SK-N-SH (cell line): ENCODE measurements at places on chromosomes 4 and X.

DNA sequence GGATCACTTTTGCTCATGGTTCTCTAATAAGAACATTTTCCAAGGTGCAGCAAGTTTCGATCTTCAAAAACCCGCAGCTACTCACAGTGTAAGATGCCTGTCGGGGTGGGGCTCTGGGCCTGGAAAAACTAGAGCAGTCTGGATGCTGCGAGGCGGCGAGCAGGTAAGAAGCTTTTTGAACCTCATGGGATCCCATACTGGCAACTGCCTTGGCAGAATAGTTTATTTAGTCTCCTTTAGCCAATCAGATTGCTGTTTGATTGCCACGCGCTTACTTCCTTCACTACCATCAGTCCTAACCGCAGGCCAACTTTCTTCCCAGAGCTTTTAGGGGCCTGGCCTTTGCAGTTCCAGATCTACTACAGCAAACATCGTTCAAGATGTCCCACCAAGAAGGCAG lies 61.3 kb upstream of the MAGEB10 start:
- DNase-seq: no peak

DNA sequence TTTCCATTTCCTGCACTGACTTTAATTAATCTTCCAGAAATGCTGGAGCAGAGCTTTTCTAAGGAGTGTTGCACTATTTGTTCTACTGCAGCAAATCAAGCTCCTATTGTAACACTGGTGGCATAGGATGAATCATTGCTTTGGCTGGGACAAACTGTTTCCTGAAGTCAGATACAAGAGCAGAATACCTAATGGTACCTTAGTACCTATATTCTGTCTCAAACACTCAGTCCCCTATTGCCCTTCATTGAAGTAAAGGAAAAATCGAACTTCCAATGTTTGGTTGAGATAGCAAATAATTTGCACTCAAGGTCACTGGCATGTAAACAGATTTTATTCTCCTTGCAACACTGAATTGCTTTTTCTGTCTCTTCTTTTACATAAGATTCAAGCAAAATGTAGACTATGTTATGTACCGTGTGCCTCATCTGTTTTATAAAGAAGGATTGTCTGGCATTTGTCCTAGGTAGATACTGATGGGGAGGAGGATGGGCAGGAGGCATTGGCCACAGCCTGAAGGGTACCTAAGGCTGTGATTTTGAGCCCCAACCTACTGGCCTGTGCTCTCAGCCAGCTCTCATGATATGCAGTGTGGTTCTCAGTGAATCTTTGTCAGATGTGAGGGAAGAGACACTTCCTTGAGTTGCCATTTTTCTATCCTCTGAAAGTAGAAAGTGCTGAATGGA lies 141.6 kb downstream of the AASDH start:
- DNase-seq: no peak

GRCh38 chr4:55409468-55410171 lies 13.9 kb downstream of the TMEM165 start:
- no peak for DNase-seq

- no peak for DNase-seq
These were observed 3.2 kb downstream of the DGKQ start for GRCh38 chr4:970046-970745.

GRCh38 chr4:76544725-76545124 lies 109.7 kb downstream of the SHROOM3 start:
- no peak for DNase-seq

- DNase-seq: no peak
These were observed 315.5 kb downstream of the CAMK2D start for GRCh38 chr4:113446019-113446418.

- no peak for DNase-seq
These were observed 108.3 kb downstream of the JADE1 start for GRCh38 chr4:128917781-128918180.

DNA sequence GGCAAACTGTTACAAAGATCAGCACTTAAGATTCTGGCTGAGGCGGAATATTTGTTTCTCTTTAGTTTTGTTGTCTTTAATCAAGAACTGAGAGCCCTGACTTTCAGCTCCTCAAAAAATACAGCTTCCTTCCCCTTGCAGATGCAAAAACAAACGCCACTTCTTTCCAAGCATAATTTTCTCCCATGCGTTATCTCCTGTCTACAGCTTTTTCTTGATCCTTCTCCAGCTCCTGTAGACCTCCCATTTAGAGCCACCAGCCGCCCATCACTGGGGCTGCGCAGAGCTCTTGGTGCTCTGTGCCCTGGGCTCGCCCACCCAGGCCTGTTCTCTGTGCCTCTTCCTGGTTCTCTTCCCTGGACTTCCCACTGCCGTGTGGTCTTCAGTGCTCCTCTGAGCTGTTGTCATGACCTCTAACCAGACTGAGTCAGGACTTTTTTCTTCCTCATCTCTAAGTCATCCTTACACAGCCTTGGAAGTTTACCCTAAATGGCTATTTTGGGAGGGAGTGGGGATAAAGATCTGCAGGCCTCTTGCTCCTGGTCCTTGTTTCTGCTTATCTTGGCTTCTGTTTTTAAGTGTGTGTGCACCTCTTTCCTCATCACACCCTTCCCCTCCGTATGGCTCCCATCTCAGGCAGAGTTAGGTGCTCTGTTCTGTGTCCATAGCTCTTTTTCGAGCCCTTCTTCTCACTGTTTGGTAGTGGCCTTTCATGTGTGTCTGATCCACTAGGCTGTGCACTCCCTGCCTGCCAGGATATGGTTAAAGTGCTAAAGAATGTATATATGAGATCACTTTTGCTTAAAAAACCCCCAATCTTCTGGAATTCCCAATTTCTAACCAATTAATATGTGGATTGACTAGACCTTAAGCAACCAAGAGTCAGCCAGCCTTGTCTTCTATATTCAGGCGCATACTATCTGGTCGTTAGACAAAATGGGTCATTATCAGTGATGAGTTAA lies 122.5 kb downstream of the PTTG2 start:
- DNase-seq: no peak

DNA sequence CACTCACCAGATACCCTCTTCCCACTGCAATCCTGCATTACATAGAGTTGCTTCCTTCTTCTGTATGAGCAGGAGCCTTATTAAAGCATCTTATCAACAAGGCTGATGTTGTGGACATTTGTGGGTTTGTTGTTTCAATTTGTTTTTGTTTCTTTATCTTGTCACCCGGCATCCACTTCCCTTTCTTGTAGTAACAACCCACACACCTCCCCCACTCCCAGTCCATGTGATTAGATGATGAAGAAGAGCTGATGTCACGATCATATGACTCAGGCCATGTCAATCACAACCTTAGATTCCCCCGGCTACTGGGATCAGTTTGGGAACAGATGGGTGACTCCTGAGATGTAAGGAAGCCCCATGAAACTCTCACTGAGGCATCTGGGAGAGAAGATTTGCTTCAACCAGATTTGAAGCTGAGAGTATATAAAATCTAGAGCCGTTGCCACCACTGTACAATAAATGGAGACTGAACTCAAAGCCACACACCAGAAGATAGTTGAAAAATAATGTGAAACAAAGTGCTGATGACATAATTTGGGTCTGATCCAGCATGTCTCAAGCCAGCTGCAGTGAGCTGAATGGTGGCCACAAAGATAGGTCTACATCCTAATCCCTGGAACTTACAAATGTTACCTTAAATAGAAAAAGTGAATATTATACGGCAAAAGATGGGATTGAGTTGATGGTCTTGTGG lies 34.1 kb upstream of the SRD5A3 start:
- DNase-seq: no peak

- no peak for DNase-seq
These were observed 63.7 kb downstream of the MAML3 start for GRCh38 chr4:140090215-140090731.

DNA sequence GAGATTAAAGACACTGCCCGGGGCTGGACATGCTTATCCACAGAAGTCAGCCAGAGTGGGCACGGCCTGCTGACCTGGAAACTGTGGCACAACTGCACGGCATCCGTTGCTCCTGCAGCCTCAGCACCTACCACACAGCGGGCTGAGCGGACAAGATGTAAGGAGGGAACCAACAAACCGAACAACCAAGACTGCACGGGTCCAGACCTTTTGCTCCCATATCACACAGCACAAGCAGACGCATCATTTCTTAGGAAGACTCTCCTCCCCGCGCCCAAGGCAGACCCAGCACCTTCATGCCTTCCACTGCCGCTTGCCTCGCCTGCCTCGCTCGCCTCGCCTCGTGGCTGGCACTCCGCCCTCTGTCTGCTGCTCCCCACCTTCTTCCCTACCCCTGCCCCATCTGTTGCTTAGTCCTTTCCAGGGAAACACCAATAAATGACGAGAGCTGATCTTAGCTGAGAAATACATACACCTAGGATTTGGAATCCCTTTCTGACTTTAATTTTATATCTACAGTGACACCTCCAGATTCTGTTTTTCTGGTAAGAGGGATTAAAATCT lies 79.0 kb downstream of the AFAP1 start:
- no peak for DNase-seq

GRCh38 chr4:157997296-157997695 lies 175.5 kb downstream of the GASK1B start:
- DNase-seq: no peak

DNA sequence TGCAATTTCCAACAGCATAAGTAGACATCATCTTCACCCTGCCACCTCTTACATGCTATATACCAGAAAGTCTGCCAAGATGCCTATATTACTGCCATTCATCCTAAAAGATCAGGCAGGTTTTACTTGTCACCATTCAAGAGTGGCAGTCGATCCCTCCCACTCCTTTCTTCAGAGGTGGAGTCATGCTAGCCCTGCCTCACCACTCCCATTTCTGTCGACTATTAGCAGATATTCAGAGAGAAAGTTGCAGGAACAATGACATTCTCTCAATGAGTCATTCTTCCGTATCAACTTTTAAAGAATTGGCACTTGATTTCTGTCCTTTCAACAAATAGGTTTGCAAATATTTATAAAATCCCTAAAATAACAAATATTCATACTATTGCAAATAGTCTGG lies 1060.1 kb downstream of the ADGRL3 start:
- no peak for DNase-seq

GRCh38 chr4:157564771-157565170 lies 344.2 kb downstream of the GRIA2 start:
- no peak for DNase-seq

DNA sequence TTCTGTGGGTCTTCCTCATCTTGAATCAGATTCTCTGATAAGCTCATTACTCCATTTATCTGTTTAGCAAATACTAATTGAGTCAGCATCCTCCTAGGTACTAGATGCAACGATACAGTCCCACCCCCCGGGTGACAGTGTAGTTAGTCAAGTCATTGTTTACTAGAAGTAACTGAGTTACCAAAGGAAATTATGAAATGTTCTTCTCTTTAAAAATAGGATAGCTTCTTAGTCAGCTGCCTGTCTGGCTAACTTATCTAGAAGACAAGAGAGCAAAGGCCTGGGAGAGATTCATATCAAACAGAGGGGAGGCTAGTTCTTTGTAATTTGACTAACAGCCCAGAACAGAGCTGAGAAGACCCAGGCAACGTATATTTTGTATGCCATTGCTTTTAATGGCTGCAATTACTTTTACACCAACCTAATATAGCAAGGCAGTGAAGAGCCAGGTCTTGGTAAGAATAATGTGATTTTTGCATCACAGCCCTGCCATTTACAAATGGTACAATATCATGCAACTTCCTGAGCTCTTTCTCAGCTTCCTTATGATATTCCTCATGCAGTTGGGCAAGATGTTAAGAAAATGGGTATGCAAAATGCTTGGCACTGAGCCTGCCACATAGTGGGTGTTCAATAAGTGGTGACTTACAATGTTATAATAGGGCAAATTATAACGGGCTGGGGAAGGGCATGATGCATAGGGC lies 149.9 kb downstream of the CHIC2 start:
- DNase-seq: no peak

- DNase-seq: no peak
These were observed 137.9 kb downstream of the PJA1 start for GRCh38 chrX:69027181-69028005.

DNA sequence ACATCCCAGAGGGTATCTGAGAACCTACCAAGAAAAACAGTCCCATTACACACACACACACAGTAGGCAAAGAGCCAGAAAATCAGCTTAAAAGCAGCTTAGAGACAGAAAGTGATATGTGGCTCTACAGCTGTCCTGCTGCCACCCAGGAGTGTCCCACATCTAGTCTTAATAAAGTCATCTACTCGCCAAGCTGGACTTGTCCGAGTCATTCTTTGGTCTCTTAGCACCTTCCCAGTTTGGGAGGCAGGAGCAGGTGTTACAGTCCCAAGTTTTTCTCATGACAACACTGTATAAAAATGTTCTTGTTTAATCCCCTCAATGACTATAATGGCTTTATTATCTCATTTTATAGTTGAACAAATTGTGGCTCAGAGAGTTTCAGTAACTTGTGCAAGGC lies 252.5 kb upstream of the CASK start:
- no peak for DNase-seq

DNA sequence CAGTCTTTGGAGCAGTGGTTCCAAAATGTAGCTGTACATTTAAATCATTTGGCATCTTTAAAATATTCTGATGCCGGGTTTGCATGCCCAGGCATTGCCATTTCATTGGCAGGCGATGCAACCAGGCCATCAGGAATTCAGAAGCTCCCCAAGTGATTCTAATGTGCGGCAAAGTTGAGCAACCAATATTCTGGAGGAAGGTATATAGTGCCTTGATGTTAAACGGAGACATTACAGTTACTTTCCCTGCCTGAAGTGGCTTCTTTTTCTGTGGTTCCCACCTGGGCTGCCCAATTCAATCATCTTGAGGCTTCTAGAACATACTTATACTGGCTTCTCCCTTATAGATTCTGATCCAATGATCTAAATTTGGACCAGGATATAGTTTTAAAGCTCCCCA lies 68.7 kb upstream of the PGM2 start:
- no peak for DNase-seq

DNA sequence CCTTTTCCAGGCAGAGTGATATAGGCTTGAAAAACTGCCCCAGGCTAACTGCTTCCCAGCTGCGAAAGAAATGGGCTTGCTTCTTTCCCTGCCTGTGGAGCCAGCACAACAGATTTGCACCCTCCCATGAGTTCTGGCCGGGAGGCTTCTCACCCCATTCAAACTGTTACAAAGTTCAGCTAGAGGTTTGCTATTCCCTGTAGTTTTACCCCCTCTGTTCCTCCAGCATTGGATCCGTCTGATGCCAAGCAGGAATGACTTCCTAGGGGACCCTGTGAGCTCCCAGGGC lies 87.6 kb upstream of the NDST4 start:
- DNase-seq: no peak

- no peak for DNase-seq
These were observed 2.4 kb upstream of the CSN3 start for GRCh38 chr4:70239884-70240591.

DNA sequence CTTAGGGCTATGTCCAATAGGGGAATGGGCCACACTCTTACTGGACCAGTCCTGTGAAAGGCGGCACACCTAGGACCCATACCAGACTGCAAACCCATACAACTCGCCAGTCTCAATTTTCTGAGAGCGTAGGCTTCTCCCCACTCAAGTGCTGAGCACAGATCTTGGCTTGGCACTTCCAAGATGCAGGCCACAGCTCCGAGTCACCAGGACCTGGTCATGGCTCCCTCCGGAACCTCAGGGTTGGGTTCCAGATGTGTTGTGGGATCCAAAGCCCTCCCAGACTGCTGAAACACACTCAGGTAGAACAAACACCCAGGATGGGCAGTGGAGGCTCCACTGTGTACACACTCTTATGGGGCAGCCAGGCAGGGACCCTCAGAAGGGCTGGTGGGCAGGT lies 103.3 kb downstream of the TMEM144 start:
- DNase-seq: no peak
